ENCODE measurements at places on chromosomes 3 and 15.

- no peak for DNase-seq
Measured at GRCh38 chr3:127634653-127635052, 5.7 kb downstream of the PODXL2 start.

GRCh38 chr3:126284258-126284904 is 72.8 kb downstream of the KLF15 start:
- DNase-seq, result no peak

GRCh38 chr15:39801641-39802309 is 19.1 kb upstream of the FSIP1 start:
- DNase-seq, result no peak

DNA sequence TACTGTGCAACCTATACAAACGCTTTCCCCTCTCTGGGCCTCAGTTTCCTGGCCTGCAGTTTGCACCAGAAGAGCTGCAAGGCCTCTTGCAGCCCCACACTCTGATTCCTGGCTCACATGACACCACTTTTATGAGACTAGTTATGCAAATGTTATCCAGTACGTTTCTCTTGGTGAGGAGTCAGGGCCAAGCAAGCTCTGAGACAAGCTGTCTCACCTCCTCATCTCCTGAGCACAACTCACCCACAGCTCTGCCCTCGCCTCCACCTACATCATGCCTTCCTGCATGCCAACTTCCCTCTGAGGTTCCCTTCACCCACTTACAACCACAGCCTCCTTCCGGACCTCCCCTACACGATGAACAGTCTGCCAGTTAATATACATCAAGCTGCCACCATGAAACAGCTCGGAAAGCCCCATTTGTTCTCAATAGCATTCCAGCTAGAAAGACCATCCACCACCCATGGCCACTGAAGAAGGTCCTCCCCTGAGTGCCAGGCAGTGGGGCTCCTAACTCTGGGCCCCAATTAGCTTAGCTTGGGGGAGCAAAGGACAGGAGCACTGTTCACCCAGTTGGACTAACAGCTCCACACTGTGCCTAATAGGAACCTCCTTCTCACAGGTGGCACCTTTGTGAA is 25.0 kb downstream of the CRYGS start:
- DNase-seq, result no peak

DNA sequence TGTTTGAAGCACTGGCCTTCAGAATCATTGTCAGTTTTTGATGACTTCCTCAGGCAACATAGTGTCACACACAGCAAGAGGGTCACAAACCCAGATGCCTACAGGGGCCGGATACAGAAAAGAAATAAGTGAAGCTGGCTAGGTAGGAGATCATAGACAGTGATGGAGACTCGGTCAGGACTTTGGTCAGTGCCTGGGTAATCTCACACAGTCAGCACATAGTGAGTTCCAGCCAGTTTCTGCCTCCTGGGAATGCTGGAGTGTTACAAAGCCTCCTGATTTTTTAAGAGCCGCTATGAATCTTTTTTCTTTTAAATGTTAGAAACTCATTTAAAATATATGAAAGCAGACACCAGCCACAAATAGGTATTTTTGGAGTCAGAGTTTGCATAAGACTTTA is 399.1 kb downstream of the IL5RA start:
- no peak for DNase-seq

DNA sequence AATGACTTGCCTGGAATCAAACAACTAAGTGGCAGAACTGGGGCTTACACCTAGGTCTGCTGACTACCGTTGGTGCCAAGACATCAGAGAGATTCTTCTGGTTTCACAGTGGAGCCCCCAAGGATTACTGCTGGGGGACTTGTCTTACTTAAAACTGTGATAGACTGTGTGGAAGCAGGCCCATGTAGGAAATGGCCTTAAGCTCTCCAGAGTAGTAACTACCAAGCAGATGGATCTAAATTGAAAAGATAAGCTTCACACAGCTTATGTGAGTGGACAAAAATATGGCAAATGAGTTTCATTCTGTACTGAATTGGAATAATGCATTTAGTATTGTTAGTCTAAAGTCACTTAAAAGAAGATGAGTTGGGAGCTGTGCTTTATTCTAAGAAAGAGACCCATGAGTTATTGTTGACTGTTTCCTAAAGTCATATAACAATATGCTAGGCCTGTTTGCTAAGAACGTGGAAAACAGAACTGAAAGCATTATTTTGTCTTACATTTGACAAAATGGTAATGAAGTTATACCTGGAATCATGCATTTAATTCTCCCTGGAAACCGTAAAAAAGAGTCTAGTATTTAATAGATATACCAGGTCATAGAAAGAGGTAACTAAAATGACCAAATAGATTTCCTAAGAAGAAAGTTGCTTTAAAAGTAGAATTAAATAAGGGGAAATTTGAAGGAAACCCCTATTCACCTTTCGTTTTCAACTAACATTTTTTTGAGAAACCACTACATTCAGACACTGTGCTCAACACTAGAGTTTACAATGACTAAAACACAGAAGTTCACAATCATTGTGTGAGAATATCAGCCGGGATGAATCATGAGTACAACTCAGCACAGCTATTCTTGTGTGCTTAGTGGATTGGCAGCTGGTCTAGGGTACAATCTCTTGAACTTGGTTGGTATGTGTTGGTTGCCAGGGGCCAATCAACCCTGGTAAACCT is 13.0 kb upstream of the MAPK6 start:
- DNase-seq, result no peak

DNA sequence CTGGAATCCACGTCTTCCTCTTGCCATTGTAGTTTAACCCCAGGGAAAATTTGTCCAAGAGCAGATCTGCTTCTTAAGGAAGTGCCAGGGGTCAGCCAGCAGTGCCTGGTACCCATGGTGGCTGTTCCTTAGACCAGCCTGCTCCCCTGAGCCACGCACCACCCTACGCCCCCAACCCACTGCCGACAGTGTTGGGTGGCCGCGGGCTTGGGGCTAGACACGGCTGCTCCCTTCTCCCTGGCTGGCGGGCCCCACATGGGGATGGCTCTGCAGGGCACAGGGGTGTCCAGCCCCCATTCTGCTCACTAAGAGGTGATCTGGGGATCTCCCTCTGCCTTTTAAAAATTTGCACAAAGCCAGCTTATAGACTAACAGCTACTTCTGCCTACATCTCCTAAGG is 104.8 kb downstream of the TMEM266 start:
- DNase-seq, result no peak

DNA sequence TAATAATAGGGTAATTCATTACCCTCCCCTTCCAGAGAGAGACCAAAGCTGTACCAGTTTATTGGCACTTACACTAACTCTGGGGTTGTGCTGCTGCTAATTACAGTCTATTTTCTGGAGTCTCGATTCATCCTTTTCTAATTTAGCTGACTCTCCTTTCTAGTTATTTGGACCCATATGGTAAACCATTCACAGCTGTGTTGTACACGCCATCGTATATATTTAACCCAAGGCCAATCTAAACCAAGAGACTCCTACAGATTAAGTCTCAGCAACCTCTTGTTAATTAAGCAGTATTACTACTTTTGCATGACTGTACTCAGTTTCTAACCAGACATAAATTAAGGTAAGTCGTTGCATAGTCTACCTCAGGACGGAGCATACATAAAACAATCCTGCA is 22.5 kb downstream of the ANXA2 start:
- DNase-seq, result no peak

DNA sequence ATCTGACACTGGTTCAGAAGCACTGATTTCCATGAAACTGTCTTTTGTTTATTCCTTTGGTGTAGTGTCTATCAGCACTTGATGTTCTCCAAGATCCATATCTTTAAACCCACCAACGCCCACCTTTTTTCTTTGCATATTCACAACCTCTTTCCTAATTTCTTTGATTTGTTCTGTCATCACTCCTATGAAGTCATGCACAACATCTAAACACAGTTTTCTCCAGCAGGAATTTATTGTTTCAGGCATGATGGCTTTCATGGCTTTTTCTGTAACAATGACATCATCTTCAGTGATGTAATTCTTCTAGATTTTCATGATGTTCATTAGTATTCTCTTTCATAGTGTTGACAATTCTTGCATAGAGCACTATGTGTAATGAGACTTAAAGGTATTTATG is 219.6 kb upstream of the POU1F1 start:
- DNase-seq, result no peak

- no peak for DNase-seq
Measured at GRCh38 chr3:37511463-37511920, 337.1 kb upstream of the LRRFIP2 start.

DNA sequence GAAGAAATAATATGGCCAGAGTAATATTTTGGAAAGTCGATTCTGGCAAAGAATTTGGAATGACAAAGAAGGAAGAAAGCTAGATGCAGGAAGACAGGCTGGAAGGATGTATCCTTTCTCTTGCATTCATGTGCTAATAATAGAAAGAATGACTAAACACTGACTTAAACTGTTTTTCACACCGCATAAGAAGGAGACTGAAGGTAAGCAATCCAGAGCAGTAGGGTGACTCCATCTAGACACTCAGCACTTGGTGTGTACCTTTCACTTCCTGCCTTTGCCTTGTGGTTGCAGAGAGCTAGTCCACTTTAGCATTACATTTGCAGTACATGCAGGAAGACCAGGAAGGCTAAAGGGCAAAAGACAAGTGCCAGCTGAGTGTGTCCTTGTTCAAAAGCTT is 234.6 kb downstream of the RBMS3 start:
- no peak for DNase-seq

DNA sequence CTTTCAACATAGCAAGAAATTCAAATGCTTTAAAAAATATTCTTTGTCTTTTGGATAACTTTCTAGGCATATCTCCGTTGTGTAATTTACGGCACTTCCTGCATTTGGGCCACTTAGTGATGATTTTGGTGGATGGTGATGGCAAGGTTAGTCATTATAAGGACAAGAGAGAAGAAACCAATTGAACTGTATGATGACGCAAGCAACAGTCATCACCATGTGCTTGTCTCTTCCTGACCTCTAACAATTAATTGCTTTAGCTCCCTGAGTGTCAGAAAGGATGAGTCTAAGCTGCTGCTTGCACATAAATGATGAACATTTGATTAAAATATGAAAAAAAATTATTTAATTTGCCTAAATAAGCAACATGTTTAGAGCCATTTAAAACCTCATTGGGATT is 11.3 kb upstream of the P2RY12 start:
- no peak for DNase-seq

DNA sequence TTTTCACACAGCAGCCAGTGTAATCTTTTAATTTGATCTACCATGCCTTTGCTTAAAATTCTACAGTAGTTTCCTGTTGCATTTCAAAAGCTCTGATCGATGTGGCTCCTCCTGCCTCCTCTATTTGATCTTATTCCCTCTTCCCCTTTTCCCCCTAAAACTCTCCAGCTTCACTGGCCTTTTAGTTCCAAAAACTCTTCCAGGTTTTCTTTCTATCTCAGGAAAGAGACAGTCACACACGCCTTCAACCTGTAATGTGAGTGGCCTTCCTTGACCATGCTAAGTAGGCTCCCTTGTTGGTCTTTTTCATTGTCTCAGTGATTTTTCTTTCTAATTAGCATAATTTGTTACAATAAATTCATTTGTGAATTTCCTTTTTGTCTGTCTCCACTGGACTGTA is 985 bp downstream of the TEX9 start:
- DNase-seq, result no peak

- no peak for DNase-seq
Measured at GRCh38 chr3:57062101-57062631, 1.7 kb downstream of the SPATA12 start.

- DNase-seq, result no peak
Measured at GRCh38 chr3:40655551-40655950, 130.8 kb downstream of the ZNF621 start.

DNA sequence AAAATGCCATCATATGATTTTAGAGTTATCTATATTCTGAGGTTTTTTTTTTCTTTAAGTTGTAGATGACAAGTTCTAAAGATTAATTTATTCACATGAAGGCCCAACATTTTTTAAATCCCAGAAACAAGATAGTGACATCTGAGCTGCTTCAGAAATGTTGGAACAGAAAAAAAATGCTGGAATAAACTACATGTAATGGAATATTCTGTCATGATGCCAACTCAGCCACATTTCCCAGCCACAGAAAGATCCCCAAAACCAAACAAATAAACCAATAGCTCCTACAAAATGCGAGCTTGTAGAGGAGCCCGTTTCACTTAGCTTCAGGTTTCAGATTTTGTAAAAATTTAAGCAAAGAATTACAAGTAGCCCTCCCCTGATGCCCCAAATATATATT is 111.0 kb upstream of the MYO5C start:
- DNase-seq, result peak; percentile 13

DNA sequence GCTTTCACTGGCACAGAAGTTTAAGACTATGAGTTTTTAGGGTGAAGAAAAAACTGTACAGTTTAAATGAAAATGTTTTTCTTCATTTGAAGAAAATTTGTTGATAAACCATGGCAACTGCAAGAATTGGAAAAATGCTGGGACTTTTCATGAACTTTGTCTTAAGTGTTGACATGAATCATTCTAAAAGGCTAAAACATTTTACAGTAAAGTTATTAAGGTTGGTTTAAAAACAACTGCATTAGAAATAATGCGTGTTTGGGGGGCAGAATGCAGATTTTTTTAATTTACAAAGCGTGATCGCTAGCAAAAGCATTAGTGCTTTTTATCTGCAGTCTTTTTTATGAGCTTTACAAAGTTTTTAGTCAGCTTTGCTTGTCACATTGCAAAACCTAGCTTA is 601.9 kb upstream of the TGFBR2 start:
- DNase-seq, result peak; percentile 58

DNA sequence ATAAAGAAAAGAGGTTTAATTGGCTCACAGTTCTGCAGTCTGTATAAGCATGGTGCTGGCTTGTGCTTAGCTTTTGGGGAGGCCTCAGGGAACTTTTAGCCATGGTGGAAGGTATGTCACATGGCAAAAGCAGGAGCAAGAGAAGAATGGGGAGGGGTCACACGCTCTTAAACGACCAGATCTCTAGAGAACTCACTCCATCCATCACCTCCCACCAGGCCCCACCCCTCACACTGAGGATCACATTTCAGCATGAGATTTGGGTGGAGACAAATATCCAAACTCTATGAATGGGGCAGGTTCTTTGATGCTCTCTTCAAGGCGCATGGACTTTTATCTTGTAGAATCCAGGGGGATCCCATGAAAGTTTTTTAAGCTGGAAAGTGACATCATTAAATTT is 75.7 kb downstream of the ITPR1 start:
- DNase-seq, result no peak

DNA sequence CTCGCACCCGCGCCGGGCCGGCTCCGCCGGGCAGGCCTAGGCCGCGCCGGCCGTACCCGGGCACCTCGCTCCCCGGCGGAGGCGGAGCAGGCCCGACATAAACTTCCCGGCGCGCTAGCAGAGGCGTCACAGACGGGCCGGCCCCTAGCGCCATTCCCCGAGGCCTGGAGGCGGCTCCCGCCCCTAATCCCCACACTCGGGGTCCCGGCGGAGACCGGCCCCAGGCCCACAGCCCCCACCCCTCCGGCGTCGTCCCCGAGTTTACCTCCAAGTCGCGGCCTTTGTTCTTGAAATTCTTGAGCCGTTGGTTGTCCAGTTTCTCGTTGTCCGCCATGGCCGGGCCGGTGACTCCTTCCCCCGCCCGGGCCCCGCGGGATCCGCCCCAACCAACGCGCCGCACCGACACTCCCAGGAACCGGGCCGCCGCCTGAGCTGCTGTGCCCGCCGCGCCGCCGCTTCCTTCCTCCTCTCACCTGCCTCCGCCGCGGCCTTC is 376 bp downstream of the KPNA4 start:
- DNase-seq, result peak; percentile 87

GRCh38 chr3:132713977-132714727 is 8.1 kb downstream of the NPHP3 start:
- DNase-seq, result no peak

Measured in adipocyte (in vitro differentiated cells).